Activated CD4-positive, CD25-positive, alpha-beta regulatory T cell treated with anti-CD3 and anti-CD28 coated beads, Interleukin-2, amount 50 U/mL, for 72 hours (primary cell): ENCODE measurements at places on chromosomes 5 and 9.

- DNase-seq = no peak
Measured at GRCh38 chr5:157602505-157602904, 26.9 kb upstream of the ADAM19 start.

DNA sequence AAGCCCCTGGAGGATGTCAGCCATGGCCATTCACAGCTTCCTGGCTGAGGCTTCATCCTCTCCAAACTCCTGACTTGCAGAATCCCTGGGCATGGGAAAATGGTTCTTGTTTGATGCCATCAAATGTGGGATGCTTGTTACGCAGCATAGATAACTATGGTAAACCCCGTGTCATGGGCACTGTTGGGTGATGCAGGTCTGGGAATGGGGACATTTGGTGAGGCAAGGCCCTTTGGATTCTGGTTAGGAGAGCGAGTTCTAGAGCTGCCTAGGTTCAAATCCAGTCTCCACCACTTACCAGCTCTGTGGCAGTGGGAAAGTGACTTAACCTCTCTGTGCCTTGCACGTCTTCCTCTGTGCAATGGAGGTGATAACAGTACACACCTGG is 41.7 kb upstream of the ANKRD33B start:
- no peak for DNase-seq

- DNase-seq = no peak
Measured at GRCh38 chr9:137506702-137507171, 43.5 kb downstream of the PNPLA7 start.

- DNase-seq = no peak
Measured at GRCh38 chr5:151280443-151280842, 23.1 kb downstream of the SLC36A3 start.

DNA sequence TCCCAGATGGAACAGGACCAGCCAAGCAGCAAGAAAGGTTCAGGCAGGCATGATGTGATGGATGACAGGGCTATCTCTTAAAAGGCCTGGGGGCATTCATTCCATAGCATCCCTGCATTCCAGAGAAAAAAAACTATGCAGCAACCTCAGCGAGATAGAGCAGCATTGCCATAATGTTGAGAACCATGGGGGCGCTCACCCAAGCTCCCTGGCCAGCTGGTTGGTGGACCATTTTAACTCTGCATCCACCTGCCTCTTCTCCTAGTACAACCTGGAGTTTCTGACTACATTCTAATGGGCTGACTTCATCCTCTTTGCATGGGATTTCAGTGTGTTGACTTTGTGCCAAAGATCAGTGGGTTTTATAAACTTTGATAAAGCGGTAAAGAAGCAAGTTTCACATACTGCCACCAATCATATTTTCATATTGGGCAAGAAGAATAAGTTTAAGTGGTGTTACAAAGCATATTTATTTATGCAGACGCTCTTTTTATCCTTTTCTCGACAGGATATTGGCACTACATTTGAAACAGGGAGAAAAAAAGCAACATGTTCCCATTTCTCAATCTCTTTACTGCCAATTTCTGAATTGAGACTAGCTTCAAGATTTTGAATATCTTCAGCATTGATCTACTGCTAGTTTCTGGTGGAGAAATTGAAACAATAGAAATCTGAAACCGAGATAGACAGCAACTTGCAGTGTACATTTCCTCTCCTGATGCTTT is 378.3 kb upstream of the WWC1 start:
- no peak for DNase-seq

- no peak for DNase-seq
Measured at GRCh38 chr5:83377131-83377865, 94.2 kb upstream of the VCAN start.

DNA sequence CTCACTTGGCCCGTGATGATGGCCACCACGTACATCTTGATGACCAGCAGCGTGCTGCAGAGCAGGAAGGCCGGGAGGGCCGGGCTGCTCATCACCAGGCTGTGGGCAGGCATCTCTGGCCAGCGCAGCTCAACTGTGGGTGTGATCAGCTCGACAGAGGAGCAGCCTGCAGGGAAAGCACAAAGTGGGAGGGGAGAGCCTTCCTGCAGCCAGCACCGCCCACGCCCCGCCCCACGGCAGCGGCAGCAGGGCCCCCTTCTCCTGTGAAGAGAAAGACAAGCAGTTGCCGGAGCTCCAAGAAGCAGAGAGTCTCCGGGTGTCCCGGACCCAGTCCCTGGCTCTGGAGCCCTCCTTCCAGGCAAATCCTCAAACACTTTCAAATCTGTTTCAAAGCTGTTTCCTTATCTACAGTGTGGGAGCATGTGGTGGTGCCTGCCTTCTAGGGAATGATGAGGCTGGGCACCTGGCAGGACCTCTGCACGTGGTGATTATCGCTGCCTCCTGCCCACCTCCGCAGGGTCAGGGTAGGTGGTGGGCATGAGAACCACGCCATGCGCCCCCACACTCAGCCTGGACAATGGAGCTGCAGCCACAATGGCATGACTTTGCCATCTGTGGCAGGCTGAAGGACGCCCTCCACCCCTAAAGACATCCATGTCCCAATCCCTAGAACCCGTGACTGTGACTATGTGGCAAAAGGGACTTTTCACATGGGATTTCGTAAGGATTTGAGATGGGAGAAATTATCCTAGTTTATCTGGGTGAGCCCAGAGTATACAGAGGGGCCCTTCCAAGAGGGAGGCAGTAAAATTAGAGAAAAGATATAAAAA is at the start of gene PTGES:
PTGES (minus strand) TSS at position 143 of the 830 bp plus-strand sequence; CDS start at position 113, 30 bp downstream.
- no peak for DNase-seq

DNA sequence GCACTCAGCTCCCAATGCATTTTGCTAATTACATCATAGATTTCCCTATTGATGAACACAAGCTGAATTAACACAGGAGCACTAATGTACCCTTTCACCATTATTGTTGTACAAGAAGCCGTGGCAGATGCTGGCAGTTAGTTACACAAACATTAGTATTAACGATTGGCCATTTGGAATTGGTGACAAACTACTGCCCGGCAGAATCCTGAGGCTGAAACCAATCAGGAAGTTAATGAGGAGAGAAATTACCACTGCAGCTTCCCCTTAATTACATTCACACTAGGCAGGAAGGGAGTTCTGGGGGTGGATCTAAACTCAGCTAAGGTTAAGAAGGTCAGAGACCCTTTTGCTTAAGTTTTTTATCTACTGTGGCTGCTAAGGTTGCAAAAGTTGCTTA is 9.6 kb upstream of the DMRT3 start:
- no peak for DNase-seq
